Right renal cortex interstitium (tissue), 3 donors: ENCODE measurements at places on chromosomes 6 and 20.

GRCh38 chr6:43973357-43973756 lies 153.9 kb downstream of the MRPL14 start:
- no peak for DNase-seq

- no peak for DNase-seq
Measured at GRCh38 chr20:59569305-59569704, 35.0 kb upstream of the PHACTR3 start.

GRCh38 chr20:51569815-51570738 lies 27.6 kb upstream of the NFATC2 start:
- no peak for DNase-seq

- DNase-seq = no peak
Measured at GRCh38 chr6:163670336-163670735, 255.8 kb downstream of the QKI start.

DNA sequence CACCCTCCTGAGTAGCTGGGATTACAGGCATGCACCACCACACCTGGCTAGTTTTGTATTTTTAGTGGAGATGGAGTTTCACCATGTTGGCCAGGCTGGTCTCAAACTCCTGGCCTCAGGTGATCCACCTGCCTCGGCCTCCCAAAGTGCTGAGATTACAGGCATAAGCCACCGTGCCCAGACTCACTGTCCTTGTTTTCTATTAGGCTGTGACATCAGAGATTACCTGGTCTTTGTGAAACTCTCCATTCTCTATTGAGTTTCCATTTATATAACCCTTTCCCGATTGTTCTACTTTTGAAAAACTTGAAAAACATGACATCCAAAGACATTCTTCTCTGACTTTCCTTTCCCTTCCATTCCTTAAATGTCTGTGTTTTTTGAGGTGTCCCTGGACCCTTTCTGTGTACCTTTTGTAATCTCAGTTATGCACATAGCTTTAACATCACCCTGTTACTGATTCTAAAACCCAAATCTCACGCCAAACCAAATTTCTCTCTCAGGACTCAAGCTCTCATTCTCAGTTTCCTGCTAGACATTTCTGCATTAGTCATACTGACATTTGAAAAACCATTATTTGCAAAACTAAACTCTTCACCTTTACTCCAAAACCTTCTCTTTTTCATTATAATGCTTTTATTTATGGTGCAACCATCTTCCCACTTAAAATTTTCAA lies 137.0 kb downstream of the KHDC1L start:
- DNase-seq = no peak

DNA sequence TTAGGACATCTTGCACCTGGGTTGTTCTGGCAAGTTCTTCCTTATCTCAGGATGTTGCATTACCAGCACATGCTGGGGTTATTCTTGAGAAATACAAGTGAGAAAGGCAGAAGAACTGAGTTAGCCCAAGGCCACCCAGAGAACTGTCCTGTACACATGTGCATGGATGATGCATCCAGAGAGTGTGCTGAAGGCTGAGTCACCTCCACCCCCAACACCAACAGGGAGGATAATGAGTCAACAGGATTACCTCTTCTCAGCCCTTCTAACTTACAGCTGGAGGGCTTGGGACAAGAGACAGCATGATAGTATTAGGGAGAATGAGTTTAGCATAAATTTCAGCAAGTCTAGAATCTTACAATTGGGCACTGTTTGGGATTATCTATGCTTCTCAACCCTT lies 8.5 kb downstream of the SCGN start:
- DNase-seq = no peak

DNA sequence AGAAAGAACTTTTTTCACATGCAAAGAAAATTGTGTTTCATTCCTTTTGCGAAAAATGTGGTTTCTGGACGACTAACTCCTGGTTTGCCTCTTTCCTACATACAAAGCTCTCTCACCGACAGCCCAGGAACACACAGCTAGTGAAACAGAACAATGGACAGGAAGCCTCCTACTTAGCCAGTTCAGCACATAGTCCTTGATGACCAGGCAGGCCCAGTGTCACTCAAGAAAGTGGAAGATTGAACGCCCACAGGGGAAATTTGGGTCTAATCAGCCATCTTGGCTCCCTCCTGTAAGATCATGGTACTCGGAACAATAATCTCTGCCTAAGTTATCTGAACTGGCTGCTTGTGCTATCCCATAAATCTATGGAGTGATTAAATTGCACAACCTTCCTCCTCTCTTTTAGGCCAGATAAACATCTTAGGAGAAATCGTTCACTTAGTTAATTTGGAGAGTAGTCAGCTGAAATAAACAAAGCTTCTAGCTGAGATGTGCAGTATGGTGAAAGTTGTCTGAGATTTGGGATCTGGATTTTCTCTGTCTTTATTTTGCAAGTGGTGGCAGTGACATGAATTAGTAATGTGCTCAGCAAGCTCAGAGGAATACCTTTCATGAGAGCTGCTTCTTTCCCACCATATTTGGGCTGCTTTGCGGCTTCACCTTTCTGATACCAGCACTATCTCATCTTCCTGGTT lies 147.0 kb downstream of the MTFR2 start:
- DNase-seq = no peak

DNA sequence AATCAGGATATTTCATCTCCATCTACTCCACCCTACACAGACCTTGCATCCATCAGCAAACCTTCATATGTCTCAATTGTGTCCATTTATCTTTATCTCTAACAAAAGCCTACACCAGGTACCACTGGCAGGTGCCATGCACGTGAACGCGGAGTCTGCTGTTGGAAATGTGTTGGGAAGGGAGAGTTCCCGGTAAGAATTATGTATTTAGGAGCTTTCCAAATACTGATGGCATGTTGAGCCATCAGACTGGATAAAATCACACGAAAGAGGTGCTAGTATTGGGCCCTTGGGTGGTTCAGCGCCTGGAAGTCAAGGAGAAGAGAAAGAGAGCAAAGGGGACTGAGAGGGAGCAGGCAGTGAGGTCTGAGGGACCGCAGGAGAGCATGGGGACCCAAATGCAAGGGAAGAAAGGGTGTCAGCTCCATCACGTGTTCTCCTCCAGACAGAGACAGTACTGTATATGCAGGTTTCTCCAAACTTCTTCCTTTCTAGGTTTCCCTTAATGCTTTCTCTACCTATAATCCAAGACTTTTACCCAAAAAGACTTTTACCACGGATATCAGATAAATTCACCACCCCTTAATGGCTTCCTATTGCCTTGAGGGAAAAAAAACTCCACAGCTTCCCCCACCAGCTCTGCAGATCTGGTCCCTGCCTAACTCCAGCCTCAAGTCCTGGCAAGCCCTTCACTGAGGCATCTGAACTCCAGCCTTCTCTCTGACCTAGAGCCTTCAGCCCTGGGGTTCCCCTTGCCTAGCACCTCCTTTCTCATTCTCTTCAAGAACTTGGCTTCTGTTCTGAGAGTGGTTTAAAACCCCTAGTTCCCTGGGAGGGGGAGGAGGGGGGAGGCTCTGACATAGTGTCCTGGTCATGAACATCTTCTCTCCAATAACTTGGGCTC lies 4.8 kb upstream of the ZNF217 start:
- no peak for DNase-seq

DNA sequence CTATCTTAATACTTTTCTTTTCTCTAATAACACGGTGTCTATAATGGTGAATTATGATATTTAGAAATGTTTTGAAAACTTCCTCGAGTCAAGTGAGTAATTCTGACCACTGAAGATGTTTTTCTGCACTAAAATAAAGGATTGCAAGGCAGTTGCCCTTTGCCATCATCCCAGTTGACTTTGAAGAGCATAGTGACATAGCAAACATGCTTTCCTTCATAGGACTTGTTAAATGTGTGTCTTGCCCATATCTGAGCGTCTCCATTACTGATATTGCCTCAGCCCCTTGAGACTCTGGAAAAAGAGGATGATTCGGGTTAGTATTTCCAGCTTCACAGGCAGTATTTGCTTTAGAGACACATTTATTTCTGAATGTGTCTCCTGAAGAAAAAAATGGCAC lies 125.2 kb upstream of the MCHR2 start:
- DNase-seq = no peak
